ENCODE measurements at places on chromosomes 7 and 10.

- DNase-seq, result no peak
Observed at GRCh38 chr10:4195213-4195612, 410.2 kb upstream of the KLF6 start.

DNA sequence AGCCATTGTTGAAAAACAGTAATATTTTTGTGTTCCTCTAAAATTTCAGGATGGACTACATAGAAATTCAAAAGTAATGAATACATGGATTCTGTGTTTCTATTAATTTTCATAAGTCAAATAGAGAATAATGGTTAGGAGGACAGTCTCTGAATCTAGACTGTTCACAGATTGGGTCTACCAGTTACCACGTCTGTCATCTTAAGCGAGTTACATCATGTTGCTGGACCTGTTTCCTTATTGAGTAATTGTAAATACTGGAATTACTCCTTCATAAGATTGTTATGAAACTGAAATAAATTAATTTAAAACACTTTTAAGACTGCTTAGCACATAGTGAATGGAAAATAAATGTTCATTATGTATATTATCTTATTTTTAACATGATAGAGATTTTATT is 172.3 kb downstream of the KCND2 start:
- DNase-seq, result no peak

- no peak for DNase-seq
Observed at GRCh38 chr10:78628976-78629375, 439.8 kb upstream of the ZMIZ1 start.

- DNase-seq, result no peak
Observed at GRCh38 chr10:115974816-115975430, 298.1 kb downstream of the GFRA1 start.

DNA sequence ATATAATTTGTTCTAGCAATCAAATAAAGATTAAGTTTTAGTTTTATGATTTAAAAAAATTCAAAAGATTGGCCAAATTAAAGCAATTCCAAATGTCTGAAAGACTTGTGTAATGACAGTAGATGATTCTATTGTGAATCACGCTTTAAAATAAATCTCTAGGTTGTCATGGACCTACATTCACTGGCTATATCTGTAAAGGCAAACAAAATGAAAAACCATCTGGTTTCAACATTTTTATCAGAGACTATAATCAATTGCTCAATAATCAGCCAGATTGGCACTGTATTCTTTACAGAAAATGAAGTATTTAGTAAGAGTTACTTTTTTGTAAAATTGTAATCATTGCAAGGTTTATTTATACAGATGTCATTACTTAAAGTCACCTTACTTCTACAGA is 60.7 kb downstream of the DGKB start:
- no peak for DNase-seq

DNA sequence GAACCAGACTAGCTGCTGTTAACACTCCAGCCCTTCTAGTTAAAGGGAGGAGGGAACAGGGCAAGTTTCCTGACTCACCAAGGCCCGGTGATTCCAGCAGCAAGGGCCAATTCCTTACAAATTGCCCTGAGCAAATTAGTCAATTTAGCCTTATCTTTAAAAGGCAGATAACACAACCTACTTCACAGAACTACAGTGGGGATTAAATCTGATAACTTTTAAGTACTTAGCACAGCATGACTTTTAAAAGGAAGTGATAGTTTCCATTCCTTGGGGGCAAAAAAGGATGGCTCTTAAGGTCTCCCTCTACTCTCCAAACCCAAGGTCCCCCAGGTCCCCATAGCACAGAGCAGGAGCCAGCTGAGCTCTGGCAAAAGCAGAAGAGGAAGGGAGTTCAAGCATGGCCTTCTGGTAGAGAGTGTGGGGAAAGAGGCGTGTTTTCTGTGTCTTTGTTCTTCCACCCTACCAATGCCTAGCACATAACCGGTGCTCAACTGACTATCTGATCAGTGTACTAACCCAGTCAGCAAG is 4.0 kb downstream of the CDCA7L start:
- DNase-seq, result no peak

DNA sequence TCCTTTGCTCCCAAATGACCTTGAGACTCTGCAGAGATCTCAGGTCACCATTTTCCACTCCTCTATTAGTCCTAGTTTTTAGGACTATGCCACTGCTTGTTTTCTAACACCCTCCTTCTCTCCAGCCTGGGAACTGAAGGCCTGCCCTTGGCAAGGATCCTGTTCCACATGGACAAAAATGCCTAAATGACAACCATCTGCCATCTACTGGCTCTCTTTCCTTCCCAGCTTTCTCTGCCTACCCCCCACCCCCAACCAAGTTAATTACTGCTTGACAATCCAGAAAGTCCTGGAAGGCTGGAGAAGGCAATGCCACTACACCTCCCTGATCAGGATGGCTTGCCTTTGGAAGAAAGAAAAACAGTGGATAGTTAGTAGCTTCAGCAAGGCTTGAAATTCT is 44.8 kb upstream of the SP8 start:
- DNase-seq, result no peak

- DNase-seq, result no peak
Observed at GRCh38 chr7:157713591-157713990, 376.8 kb downstream of the DNAJB6 start.

- no peak for DNase-seq
Observed at GRCh38 chr10:18100669-18101068, 39.6 kb upstream of the CACNB2 start.

DNA sequence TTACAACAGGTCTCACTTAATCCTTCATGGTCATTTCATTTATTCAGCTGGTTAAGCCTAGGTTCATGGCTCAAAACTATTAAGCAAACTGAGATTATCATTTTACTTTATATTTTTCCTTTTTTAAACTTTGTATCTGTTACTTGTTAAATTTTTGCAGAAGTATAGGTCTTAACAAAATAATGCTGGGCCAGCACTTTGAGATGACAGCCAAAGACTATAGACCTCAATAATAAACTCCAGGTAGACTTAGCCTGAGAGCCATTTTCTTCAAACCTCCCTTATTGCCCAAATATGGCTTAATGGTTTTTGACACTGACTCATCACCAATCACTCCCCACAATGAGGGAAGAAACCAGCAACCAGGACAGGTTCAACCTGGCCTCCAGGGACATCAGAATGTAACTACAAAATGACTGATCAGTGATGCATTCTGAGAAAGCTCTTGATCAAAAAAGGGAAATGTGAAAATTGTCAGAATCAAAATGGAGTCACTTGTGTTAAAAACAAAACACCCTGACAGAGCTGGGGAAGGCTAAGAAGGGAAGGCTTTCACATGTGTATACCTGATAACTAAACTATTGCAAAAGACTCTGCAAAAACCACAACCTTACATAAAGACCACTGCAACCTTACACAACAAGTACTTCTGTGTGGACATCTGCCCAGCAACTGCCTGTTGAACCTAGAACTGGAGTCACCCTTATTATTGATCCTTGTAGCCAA is 2.1 kb upstream of the CCDC126 start:
- DNase-seq, result no peak

DNA sequence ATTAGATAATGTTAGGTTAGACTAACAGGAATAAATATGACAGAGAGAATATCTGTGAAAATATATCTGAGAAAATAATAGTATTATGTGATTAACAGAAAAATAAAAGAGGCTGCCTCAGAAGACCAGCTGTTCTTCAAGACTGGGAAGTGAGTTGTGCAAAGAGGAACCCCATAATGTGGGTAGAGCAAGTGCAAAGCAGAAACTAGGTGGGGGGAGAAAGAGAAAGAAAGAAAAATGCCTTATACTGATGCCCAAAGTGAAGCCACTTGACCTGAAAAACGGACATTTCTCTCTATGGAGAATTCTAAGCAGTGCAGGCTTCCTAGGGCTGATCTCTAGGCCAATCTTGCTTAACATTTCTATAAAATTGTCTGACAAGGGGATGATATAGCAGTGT is 3.8 kb downstream of the NEBL start:
- DNase-seq, result no peak

DNA sequence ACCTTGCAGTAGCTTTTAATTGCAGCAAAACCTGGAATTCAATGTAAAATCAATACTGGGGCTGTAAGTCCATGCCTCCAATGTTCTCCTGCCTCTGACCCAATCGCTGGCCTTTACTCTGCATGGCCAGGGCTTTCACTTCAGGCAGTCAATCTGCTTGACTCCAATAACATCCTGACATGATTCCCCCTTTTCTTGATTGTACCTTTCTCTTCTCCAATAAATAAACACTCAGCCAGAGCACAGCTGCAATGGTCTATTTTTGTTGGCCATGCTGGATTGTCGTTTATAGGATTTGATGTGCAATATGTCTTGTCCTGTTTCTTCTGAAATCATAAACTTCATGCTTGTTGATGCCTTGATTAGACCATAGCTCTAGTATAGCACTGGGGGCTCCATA is 97.8 kb upstream of the COL1A2 start:
- no peak for DNase-seq

DNA sequence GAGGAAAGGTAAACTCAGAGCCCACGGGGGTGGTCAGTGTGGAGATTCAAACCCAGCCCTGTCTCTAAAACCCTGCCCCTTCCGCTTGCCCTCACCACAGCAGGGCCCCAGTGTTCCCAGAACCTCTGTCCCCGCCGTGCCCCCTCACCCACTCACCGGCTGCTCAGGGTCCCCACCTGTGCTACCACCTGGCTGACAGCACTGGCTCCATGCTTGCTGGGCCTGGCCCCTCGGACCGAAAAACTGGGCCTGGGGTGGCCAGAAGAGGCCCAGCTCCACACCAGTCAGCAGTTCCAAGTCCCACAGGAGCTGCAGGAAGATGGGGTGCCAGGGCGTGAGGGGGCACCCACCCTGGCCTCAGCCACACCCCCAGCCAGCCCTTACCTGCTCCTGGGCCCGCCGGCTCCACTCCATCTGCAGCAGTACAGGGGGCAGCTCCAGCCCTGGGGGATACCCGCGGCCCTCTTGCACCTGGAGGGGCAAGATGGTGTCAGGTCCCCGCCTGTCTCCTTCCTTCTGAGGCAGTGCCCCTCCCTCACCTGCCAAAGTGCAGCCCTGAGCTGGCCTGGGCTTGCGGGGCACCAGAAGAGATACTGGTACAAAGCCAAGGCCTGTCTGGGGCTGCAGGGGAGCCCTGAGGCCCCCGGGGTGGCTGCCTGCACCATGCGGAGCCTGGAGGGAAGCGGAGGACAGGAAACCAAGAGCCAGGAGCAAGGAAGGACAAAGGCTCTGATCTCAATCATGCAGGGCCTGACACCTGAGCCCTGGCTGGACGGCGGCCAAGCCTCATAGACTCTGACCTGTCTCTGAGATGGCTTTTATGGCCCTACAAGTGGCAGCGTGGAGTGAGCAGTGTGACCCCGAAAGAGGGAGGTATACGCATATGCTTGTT is 11.7 kb downstream of the ATP6V1F start:
- no peak for DNase-seq

Data from stimulated activated CD4-positive, alpha-beta T cell treated with anti-CD3 and anti-CD28 coated beads, Interleukin-15, amount 100 ng/mL, for 1 hour (primary cell).